ENCODE measurements at places on chromosomes 1 and 21. TPM values are rescaled to one million over a fixed set of nuclear protein-coding genes. Genes with fewer than 3 reads are reported as not detected.

DNA sequence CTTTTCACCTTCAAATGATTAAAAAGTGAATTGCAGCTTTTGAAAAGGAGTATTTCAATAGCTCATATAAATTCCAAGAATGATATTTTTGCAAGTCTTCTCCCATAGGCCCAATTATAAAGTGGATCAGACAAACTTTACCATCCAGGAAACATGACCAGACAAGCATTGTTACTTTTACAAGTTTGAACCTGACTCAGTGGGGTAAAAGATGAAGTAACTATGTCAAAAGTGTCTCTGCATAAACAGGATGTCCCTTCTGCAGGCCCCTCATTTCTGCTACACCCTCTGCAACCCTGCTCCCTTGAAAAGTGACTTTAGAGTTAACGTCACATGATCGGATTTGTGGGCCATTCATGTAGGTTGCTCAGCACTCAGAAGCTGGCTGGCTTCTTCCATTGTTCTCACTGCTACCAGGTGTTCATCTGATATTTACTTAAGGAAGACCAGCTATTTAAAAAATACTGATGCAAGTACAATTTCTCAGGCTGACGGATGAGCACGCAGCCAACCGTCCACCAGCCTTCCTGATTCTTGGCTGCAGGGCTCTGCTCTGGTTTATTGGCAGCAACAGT, 32.3 kb downstream of the URB1 start:
- no peak for DNase-seq
- H3K4me3 ChIP-seq, result no peak overlapping the region
- H3K36me3 ChIP-seq, result peaks cover 84% of the 10 kb centered on the region
- no peak overlapping the region for H3K27ac ChIP-seq

DNA sequence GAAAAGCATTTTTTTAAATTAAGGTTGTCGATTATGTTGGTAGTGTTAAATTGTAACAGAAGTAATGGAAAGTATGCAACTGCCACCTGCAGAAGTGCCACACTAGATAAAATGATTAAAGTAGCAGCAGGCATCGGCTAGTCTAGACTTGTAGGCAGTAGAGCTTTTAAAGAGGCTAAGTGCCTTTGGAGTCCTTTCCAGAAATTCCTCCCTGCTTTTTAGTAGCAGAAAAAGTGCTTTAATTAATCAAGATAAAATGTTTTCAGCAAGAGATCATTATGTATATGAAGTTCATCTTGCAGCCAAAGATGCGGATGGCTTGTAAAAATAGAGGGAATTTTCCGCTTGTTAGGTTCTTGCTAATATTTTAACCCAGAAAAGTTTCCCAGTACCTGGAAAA, 87.1 kb upstream of the LRRC8D start:
- no peak overlapping the region for H3K27ac ChIP-seq
- H3K4me1 ChIP-seq, result no peaks in the 10 kb centered on the region
- no peak for DNase-seq
- no peaks in the 10 kb centered on the region for H3K36me3 ChIP-seq
- no peak overlapping the region for H3K4me3 ChIP-seq

DNA sequence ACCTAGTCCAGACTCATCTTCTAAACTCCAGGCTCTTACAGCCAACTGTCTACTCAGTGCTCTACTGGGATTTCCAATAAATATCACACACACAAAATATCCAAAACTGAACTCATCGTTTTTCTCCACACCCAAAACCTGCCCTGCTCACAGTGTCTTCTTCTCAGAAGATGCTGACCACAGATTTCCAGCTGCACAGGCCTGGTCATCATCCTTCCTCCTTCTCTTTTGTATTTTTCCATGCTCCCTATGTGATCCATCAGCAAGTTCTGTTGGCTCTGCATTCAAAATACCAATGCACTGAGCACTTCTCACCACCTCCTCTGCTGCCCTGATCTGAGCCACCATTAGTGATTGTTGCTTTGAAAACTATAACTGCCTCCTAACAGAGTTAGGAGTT, 159.5 kb upstream of the KAZN start:
- no peak overlapping the region for H3K4me3 ChIP-seq
- no peaks in the 10 kb centered on the region for H3K4me1 ChIP-seq
- H3K36me3 ChIP-seq, result no peaks in the 10 kb centered on the region
- no peak overlapping the region for H3K27ac ChIP-seq

DNA sequence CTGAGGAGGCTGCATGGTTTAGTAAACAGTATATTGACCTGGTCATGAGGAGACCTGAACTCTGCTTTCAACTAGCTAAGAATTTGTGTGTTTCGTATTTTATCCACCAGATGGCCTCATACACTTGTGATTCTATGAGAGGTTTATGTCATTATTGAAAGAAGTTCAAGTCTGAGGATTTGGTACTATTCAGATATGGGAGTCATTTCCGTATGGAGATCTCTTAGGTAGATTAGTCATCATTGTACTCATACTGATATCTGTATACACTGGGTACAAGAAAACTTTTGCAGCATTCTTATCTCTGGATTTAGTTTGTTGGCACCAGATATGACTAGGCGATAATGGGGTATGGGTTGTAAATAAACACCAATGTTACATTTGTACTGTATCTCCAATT, 26.6 kb downstream of the ATF6 start:
- peaks cover 69% of the 10 kb centered on the region for H3K36me3 ChIP-seq
- no peak for DNase-seq
- H3K27ac ChIP-seq, result no peak overlapping the region

GRCh38 chr1:91011726-91012125, 10.1 kb downstream of the ZNF644 start:
- no peak overlapping the region for H3K4me3 ChIP-seq
- no peaks in the 10 kb centered on the region for H3K27me3 ChIP-seq
- no peak for DNase-seq
- no peaks in the 10 kb centered on the region for H3K4me1 ChIP-seq
- no peak overlapping the region for H3K27ac ChIP-seq

- no peak for DNase-seq
- H3K4me1 ChIP-seq, result no peaks in the 10 kb centered on the region
- H3K4me3 ChIP-seq, result no peak overlapping the region
- no peaks in the 10 kb centered on the region for H3K36me3 ChIP-seq
- H3K27me3 ChIP-seq, result no peaks in the 10 kb centered on the region
- H3K27ac ChIP-seq, result no peak overlapping the region
Observed at GRCh38 chr1:83012950-83013349, 986.0 kb downstream of the TTLL7 start.

- no peak for DNase-seq
- H3K4me1 ChIP-seq, result no peaks in the 10 kb centered on the region
- H3K4me3 ChIP-seq, result no peak overlapping the region
- no peak overlapping the region for H3K27ac ChIP-seq
- H3K36me3 ChIP-seq, result no peaks in the 10 kb centered on the region
- no peaks in the 10 kb centered on the region for H3K27me3 ChIP-seq
Observed at GRCh38 chr1:190196020-190196419, 281.6 kb downstream of the BRINP3 start.

- peak; percentile 69 for DNase-seq
- H3K27me3 ChIP-seq, result no peaks in the 10 kb centered on the region
- peaks cover 10% of the 10 kb centered on the region for H3K4me1 ChIP-seq
- H3K36me3 ChIP-seq, result no peaks in the 10 kb centered on the region
- H3K4me3 ChIP-seq, result no peak overlapping the region
Observed at GRCh38 chr1:21573971-21574465, 64.8 kb downstream of the ALPL start.

DNA sequence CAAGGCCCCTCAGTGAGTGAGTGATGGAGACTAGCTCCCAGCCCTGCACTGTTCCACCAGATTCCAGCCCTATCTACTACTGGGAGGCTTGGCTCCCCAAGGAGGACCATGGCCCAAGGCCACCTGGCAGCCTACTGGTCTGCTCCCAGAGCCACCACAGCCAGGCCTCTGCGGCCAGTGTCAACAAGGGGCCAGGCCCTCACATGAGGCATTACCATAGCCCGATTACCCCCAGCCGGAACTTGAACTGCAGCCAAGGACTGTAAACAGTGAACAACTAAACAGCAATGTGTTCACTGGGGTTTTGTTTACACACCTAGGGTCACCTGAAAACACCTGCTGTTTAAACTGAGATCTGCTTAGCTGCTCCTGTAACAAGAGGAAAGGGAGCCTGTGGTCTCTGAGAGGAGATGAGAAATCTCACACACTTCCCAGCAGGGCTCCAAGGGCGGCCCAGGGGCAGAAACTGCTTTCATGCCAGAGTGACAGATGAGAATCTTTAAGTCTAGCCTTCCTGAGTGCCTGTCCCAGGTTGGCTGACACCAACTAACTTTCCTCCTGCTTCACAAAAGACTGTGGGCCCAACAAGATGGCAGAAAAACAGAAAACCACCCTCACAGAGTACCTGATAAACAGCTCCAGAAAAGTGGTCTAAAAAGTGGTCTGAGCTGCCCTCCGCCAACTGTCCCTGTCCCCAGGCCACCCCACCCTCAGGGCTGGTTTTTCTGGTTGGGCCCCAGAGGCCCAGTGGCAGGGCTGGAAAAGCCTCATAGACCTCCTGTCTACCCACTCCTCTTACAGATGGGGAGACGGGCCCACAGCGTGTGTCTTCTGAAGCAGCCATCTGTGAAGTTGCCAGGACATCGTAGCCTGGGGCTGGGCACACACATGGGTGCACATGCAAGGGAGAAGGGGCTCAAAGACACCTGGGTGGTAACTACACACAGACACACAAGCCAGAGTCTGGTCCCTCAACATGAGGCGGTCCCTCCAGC, 28.8 kb downstream of the MEF2D start:
- no peak overlapping the region for H3K27ac ChIP-seq
- H3K4me3 ChIP-seq, result no peak overlapping the region
- DNase-seq, result no peak
- no peaks in the 10 kb centered on the region for H3K27me3 ChIP-seq
- no peaks in the 10 kb centered on the region for H3K36me3 ChIP-seq

DNA sequence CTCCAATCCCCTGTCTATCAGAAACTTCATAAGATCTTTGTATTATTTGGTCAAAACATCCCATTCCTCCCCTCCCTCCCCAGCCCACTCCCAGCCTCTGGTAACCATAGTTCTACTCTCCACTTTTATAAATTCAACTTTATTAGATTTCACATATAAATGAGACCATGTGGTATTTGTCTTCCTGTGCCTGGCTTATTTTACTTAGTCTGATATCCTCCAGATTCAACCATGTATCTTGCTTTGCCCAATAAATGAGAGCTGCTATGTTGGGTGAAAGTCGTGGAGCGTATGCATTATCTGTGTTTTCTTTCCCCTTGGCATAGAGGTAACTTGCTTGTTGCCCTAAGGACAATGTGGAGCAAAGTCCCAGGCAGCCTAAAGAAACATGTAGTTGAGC, 28.5 kb upstream of the CHRM3 start:
- H3K36me3 ChIP-seq, result no peaks in the 10 kb centered on the region
- no peak overlapping the region for H3K27ac ChIP-seq
- no peak for DNase-seq

GRCh38 chr1:229567109-229567868, 8.8 kb upstream of the ABCB10 start:
- no peaks in the 10 kb centered on the region for H3K4me1 ChIP-seq
- H3K4me3 ChIP-seq, result no peak overlapping the region
- no peak overlapping the region for H3K27ac ChIP-seq
- no peak for DNase-seq
- no peaks in the 10 kb centered on the region for H3K36me3 ChIP-seq
- H3K27me3 ChIP-seq, result no peaks in the 10 kb centered on the region

DNA sequence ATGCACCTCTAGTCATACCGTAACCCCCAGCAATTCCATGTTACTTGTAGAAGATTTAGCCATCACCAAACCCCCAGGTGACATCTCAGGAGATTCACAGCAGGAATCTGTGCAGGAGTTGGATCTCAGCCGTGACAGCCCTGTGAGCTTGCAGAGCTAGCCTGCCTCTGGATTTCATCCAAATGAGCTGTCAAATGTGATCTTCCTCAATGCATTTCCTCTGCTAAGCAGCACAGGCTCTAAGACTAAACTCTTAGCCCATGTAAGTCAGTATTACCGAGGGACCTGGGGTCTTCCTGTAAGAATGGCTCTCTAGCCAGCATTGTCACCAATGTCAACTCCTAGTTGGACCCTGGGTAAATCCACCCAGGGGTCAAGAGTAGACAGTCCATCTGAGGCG, 41.7 kb downstream of the UMODL1 start:
- H3K27ac ChIP-seq, result no peak overlapping the region
- DNase-seq, result no peak
- no peaks in the 10 kb centered on the region for H3K27me3 ChIP-seq
- H3K4me1 ChIP-seq, result no peaks in the 10 kb centered on the region
- H3K36me3 ChIP-seq, result no peaks in the 10 kb centered on the region
- no peak overlapping the region for H3K4me3 ChIP-seq

- DNase-seq, result no peak
- H3K27me3 ChIP-seq, result no peaks in the 10 kb centered on the region
- no peak overlapping the region for H3K4me3 ChIP-seq
- H3K27ac ChIP-seq, result no peak overlapping the region
- no peaks in the 10 kb centered on the region for H3K4me1 ChIP-seq
- no peaks in the 10 kb centered on the region for H3K36me3 ChIP-seq
Observed at GRCh38 chr1:36872858-36873257, 161.5 kb downstream of the GRIK3 start.

GRCh38 chr21:38909929-38910328, 104.2 kb downstream of the ETS2 start:
- H3K27me3 ChIP-seq, result no peaks in the 10 kb centered on the region
- H3K27ac ChIP-seq, result peak overlapping the region; percentile 88
- no peaks in the 10 kb centered on the region for H3K4me1 ChIP-seq
- H3K36me3 ChIP-seq, result no peaks in the 10 kb centered on the region
- no peak for DNase-seq
- no peak overlapping the region for H3K4me3 ChIP-seq

DNA sequence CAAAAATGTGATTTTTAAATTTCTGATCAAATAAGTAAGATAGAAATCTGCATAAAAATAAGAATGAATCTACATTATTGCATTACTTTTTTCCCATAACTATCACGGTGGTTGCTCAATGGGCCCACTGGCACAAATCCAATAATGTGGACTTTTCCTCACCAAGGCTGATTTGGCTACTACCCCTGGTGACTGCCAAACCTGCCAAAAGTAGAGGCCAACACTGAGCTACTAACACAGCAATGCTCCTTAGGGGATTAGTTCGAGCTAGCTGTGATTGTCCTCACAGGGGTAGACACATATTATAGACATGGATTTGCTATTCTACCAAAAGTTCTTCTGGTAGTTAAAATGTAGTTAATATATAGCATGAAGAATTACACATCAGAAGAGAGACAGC, 107.7 kb upstream of the ZNHIT6 start:
- no peaks in the 10 kb centered on the region for H3K36me3 ChIP-seq
- no peaks in the 10 kb centered on the region for H3K27me3 ChIP-seq
- no peak overlapping the region for H3K4me3 ChIP-seq
- H3K4me1 ChIP-seq, result no peaks in the 10 kb centered on the region

The RNU1-4 gene
- total RNA-seq, result under 0.01 TPM

The TLR5 gene
- total RNA-seq, result 2.5 TPM

The OR2L13 gene
- not detected for total RNA-seq

The AMY1A gene
- not detected for total RNA-seq

The NTMT2 gene
- not detected for total RNA-seq

The SYT14 gene
- not detected for total RNA-seq

The TAS1R1 gene
- not detected for total RNA-seq

The DIRAS3 gene
- not detected for total RNA-seq

The SLC9A1 gene
- total RNA-seq, result 68.3 TPM

The NBPF26 gene
- total RNA-seq, result 17.8 TPM

The PHF13 gene
- 3.3 TPM for total RNA-seq

The FAM72D gene
- total RNA-seq, result not detected

All from Peyer's patch (tissue), 4 donors.